CD4-positive, alpha-beta T cell treated with Interleukin-12 subunit alpha and Interleukin-12 subunit beta, for 1 hour (primary cell): ENCODE measurements at places on chromosomes 1 and 21.

- DNase-seq: no peak
Observed at GRCh38 chr21:45804809-45805313, 161.3 kb downstream of the PCBP3 start.

GRCh38 chr1:32352831-32353383 is 9.4 kb downstream of the FAM229A start:
- DNase-seq: no peak

GRCh38 chr1:200265104-200265503 is 144.7 kb downstream of the ZNF281 start:
- no peak for DNase-seq

GRCh38 chr1:50665413-50665812 is 242.2 kb upstream of the DMRTA2 start:
- DNase-seq: no peak
